ENCODE measurements at places on chromosomes 7 and 10. TPM values are rescaled to one million over a fixed set of nuclear protein-coding genes. Genes with fewer than 3 reads are reported as not detected.

GRCh38 chr10:88901206-88901983 is 21.4 kb downstream of the STAMBPL1 start:
- DNase-seq: no peak

DNA sequence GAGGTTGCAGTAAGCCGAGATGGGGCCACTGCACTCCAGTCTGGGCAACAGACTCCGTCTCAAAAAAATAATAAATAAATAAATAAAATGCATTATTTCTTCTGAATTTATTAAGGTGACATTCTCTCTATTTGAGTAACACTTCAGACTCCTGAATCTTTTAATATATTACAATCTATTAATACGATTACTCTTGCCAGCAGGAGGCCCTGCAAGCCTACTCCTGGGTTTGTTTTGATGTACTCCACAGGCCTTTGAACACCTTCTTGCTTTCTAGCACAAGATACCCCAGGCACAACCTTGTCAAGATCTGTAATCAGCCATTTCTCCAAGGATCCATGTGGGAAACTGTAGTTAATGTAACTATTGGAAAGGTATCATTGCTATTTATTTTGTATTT is 63.5 kb downstream of the COBL start:
- DNase-seq: no peak

DNA sequence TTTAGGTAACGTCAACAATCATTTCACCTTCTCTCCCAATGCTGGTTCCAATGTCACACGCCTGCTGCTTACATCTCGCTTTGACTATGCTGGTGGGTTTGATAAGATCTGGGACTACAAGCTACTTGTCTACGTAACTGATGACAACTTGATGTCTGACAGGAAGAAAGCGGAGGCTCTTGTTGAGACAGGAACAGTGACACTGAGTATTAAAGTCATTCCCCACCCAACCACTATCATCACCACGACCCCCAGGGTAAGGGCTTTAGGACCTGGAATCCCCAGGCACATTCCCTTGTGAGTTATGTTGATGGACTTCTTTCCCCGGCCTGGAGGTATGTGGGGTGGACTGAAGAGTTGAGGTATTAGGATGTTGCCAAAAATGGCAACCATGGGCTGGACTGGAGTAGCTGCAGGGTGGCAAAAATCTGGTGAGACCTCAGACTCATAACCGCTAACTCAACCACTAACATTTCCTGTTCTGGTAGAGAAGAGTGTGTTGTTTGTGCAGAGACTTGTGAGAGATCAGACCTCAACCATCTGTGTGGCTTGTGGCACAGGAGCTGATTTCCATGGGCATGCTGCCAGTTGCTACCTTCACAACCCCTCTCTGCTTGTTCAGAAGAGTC is 59.2 kb downstream of the CDHR3 start:
- DNase-seq: no peak

DNA sequence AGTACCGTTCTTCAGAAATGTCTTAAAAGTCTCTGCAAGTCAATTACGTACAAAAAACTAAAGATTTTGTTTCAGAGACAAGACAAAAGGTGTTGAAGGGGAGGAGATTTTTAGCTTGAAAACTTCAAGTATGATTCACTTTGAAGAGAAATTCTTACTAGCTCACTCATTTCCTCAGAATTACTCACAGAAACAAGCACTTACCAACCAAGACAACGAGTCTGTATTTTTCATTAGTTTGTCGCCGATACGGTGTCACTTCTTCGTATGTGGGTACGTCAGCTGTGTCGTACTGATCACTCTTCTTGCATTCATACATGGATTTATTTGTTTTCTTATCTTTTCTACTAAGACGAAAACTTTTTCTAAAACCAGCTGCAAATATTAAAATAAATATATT is 90.6 kb upstream of the ODAD2 start:
- DNase-seq: no peak

DNA sequence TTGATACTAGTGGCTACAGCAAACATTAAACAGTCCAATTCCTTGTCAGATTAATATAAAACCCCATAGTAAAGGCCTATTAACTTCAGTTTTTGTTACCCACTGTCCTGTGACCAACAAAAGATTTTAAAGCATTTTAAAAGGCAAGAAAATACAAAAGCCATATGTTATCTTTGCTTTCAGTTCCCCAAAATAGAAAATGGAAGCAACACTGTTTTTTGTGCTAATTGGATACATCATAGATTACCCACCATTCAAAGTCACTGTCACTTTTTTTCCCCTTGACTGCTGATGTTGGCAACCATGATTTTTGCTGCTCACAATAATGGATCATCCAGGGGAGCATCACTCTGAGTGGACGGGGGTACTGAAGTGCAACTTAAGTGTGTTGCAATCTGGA is 52.4 kb upstream of the TMEM140 start:
- DNase-seq: no peak

DNA sequence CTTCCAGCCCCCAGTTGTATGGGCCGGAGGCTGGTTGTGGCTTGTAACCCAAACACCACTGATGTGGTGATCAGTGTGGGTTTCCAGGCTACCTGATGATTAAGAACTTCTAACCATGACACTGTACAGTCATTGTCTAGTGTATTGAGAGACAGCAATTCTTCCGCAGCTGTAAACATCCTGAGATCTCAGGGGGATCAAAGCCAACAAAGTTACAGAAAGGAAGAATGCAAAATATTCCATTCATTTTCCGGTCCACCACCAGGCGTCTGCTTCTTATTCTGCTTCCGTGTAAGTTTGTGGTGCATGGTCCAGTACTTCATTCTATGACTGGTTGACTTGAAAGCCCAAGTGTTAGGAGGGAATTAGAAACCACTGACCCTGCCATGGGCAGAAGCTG is 10.3 kb upstream of the GLI3 start:
- DNase-seq: no peak

GRCh38 chr10:25696013-25696708 is 237.9 kb upstream of the MYO3A start:
- no peak for DNase-seq

- no peak for DNase-seq
These were observed 1029.5 kb upstream of the LRRN3 start for GRCh38 chr7:110061387-110061786.

- DNase-seq: no peak
These were observed 18.4 kb downstream of the TRIM24 start for GRCh38 chr7:138478499-138478908.

DNA sequence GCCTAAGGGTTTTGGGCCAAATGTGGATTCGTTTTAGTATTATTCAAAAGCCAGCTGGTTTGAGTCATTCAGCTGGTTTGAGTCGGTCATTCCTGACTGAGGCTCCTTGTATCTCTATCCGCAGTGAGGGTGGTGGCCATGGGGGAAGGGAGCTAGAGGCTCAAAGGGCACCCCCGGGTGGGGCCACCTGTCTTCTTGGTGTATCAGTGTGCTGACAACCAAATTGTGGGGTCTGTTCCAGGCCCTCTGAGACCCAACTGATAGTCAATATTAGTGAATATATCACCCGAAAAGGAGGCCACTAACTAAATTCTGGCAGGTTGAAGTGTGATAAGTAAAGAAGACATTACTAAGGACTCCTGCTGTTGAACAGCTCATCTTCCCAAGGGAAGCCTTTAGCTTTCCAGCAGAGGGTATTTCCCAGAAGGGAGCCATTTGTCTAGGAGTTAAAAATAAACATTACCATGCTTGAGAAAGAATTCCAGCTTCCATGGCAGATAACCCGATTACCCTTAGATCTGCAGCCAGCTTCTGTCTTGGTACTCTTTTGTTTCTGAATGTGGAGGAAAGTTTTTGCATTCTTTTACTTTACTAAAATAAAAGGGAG is 29.9 kb upstream of the DDX50 start:
- DNase-seq: no peak

DNA sequence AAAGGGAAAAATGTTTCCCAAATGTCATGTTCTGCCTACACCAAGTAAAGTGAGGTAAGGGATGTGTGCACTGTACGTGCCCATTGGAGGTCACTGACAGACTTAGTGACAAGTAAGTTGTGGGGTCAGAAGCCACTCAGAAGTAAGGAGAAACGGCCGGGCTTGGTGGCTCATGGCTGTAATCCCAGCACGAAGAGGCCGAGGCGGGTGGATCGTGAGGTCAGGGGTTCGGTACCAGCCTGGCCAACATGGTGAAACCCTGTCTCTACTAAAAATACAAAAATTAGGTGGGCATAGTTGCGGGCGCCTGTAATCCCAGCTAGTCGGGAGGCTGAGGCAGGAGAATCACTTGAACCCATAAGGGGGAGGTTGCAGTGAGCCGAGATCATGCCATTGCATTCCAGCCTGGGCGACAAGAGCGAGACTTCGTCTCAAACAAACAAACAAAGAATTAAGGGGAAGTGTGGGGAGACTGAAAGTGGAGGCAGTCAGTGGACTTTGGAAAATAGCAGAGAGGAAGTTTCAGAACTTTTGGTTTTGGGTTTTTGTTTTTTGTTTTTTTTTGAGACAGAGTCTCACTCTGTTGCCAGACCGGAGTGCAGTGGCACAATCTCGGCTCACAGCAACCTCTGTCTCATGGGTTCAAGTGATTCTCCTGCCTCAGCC is 114.8 kb downstream of the WDFY4 start:
- no peak for DNase-seq

DNA sequence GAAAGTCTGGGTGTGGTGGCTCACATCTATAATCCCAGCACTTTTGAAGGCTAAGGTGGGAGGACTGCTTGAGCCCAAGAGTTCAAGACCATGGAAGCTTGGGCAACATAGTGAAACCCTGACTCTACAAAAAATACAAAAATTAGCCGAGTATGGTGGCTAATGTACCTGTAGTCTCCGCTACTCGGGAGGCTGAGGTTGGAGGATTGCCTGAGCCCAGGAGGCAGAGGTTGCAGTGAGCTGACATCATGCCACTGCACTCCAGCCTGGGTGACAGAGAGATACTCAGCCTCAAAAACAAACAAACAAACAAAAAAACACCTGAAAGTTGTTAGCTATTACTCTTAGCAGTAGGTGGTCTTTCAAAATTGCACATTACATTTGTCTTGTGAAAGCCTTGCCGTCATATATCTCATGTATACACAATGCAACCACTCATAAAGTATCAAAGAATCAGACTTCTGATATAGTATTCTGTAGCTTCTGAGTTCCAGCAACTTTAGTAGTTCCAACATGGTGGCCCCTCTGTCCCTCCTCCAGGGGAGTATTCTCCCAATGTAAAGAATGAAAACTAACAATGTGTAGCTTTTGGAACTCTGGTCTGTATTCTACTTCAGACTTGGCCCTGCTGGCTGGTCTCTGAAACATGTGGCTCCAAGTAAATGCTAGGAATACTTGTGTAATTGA is 101.5 kb downstream of the ZNF92 start:
- no peak for DNase-seq

The ZNF775 gene
- total RNA-seq: 3.0 TPM

The UNC5B gene
- 12.8 TPM for total RNA-seq

The LRRN3 gene
- total RNA-seq: 10.6 TPM

The DNAJC30 gene
- total RNA-seq: 13.2 TPM

The MYPN gene
- total RNA-seq: 107 TPM

The PAX4 gene
- not detected for total RNA-seq

The CSGALNACT2 gene
- 7.7 TPM for total RNA-seq

The FRAT1 gene
- total RNA-seq: 6.8 TPM

The TUBAL3 gene
- 0.12 TPM for total RNA-seq
